ENCODE measurements at places on chromosomes 11 and 22.

- DNase-seq: peak; percentile 75
Measured at GRCh38 chr22:28139961-28140360, 220.9 kb upstream of the PITPNB start.

- peak; percentile 16 for DNase-seq
Measured at GRCh38 chr11:97772705-97773104, 1248.0 kb upstream of the CNTN5 start.

DNA sequence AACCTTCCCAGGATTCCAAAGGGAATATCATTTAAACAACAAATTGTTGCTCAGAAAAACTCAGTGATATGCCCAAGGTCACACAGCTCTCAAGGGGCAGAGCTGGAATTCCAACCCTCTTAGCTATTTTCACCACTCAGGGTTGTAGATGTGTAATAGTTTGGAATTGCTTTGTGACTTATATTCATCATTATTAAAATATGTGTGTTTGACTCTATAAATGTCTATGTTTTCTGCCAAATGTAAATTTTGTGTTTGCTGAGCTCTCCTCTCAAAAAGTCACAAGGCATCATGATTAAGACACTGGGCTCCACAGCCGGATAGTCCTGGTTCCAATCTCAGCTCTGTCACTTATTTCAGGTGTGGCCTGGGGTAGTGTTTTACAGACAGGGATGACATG, 407.3 kb downstream of the TMEM135 start:
- no peak for DNase-seq

DNA sequence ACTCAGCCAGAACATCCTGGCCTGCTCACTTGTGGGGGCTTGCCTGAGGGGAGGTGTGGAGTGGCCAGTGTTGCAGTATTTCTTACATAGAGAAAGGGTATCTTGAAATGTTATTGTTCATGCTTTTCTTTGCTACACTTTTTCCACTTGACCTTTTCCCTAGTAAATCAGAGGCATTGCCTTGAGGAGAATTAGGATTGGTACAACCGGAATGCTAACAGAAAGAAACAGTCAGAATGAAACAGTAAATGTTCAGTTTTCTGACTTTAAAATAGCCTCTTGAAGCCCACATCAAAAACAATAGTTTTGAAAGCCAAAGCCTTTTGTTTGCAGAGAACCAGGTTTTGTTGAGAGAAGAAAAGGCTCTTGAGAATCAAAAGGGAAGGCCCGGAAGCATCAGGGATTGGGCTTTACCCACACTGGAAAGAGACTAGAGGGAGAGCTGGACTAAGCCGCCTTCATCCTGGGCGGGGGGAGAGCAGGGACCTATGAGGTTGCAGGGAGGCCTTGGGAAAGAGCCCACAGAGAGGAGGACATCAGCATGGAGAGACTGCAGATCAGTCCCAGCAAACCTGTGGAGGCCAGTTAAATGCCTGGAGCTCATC, 12.4 kb downstream of the ADM start:
- no peak for DNase-seq

DNA sequence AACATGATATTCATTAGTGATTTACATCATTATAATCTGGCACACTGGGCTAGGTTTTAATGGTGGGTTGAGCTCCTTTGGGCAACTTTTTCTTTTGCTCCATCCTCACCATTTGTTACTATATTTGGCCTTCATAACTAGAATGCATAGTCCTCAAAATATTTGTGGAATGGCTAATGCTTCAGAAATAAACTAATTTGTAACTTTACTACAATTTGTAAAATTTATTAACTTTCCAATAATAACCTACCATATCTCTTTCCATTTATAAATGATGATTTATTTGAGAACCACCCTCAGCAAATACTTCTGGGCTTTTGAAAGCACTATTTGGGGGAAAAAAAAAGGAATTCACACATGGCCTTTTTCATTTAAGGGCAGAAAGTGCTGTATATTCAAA, 79.7 kb downstream of the LARGE2 start:
- no peak for DNase-seq

DNA sequence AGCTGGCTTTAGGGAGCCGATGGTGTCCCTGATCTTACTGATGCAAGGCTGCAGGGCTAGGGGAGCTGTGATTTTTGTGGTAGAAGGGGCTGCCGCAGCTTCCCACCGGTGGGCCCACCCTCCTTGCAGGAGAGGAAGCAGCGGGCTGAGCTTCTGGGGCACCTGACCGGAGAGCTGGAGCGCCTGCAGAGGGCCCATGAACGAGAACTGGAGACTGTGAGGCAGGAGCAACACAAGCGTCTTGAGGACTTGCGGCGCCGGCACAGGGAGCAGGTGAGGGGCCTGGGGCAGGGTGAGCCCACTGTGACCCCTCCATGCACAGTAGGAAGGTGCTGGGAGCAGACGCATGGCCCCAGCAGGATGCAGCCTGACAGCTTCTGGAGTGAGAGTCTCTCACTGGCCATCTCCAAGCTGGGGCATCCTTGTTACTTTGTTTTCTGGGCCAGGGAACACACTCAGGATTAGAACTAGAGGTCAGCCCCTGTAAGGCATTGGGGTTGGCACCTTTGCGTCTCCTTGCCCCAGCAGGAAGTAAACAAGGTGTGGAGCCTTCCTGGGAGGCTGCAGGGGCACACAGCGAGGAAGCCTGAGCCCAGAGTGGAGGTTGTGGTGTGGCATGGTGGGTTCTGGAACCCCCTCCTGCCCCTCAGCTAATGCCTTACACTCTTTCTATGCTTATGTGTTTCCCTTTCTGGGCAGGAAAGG, 66.7 kb downstream of the CEP164 start:
- no peak for DNase-seq

- DNase-seq: no peak
Measured at GRCh38 chr22:48574776-48575617, 1252.7 kb downstream of the BRD1 start.

DNA sequence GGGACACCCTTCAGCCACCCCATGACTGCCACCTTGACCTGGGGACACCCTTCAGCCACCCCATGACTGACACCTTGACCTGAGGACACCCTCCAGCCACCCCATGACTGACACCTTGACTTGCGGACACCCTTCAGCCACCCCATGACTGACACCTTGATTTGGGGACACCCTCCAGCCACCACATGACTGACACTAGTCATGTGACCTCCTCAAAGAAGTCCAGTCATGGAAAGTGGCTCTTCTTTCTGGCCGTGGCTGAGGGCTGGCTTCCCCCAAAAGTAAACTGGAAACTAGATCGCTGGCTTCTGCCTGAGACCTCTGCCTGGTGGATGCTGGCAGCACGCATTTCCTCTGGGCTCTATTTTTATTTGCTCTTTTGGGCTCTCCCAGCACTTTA, 28.4 kb downstream of the ARFGAP2 start:
- no peak for DNase-seq

- DNase-seq: no peak
Measured at GRCh38 chr11:12083380-12083779, 27.0 kb upstream of the MICAL2 start.

DNA sequence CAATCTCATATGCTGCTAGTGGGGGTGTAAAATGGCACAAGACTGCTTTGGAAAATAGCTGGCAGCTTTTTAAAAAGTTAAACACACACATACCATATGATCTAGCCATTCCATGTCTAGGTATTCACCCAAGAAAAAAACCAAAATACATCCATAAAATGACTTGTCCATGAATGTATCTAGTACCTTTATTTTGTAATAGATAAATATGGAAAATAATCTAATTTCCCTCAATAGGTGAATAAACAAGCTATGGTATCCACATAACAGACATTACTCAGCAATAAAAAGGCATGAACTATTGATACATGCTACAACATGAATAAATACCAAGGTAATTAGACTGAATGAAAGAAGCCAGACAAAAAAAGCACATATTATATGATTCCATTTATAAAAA, 22.9 kb downstream of the RNF141 start:
- DNase-seq: no peak

- DNase-seq: peak; percentile 96
Measured at GRCh38 chr11:94876645-94877442, 96.5 kb downstream of the CWC15 start.

DNA sequence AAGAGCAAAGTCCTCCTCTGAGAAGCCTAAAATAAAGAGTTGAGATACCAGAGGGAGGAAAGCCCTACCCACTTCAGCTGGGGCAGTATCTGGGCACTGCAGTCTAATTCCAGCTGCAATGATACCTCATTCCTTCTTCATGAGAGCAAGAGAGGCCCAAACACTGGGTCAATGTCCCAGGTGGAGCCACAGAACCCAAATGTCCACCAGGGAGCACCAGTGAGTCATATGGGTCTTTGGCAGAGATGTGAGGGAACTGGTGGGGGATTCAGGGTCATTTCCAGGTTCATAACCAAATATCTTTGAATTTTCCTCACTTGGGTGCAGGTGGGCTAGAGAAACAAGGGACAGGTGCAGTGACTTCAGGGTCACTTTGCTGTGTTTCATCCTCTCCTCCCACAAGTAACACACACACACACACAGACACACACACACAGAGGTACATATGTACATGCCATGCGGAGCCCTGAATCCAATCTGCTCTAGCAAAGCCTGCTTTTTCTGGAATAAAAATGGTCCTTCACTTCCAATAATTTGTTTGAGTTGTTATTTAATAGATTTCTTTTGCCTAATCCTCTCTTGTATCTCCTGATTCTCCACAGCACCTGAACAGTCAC, 585.4 kb downstream of the SOX6 start:
- DNase-seq: no peak

DNA sequence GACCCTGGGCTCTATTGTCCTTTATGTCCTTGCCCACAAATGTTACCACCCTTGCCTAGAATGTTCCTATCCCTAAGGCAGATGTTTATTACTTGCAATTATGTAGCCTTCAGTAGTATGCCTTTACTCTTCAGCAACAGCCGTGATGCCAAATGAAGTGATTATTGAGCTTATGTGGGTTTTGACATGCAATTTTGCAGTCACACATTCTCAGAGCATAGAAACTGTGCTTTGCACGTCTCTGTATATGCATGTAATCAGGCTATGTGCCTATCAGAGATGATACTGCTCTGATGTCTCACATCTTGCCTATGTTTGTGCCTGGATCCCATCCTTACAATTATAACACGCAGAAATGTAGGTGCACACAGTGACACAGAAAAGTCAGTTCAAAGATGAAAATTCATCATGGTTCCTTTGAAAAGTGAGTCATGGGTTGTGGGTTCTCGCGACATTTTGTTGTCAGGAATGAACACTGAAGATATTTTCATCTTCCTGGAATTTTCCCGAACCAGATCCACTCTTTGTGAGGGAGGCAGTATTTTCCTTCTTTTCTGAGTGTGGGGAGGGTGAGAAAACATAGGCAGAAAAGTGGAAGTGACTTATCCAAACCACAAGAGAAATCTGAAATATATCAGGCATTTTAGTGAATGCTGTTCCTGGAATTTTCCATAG, 81.1 kb downstream of the BMAL1 start:
- no peak for DNase-seq

DNA sequence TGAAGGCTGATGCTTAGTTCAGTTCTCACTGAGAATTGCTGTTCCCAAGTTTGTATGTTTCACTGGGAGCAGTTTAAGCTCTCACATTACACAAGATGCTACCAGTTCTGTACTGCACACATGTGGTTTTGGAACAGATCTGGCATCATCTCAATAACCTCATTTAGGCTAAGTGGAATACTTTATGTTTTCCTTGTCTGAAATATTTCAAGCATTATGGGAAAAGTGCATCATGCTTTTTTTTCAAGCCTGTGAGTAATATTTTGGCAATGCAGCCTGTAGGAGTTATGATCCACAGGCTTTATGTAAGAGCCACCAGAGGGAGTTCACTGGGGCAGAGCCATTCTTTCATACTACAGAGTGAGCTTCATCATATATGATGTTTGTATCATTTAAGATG, 141.5 kb downstream of the OR4C45 start:
- DNase-seq: peak; percentile 4

- DNase-seq: no peak
Measured at GRCh38 chr11:12232160-12232559, 121.8 kb downstream of the MICAL2 start.

- no peak for DNase-seq
Measured at GRCh38 chr11:34585304-34585734, 35.6 kb upstream of the EHF start.

DNA sequence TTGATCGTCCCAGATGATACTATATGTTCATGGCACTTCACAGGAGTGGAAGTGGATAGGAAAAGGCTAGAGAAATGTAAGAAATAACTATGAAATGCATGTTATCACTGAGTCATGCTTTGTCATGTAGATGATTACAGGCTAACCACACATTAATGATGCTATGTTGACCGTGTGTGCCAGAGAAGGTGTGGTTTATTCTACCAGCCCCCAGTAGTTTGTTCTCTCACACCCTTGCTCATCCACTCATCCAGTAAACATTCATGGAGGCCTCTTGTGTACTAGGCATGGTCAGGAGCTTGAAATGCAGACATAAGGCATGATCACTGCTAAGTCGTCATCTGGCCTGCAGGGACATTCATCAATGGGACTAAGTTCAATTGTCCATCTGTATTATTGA, 153.0 kb upstream of the PITPNB start:
- no peak for DNase-seq

- DNase-seq: no peak
Measured at GRCh38 chr11:2748061-2748813, 48.4 kb upstream of the KCNQ1OT1 start.

GRCh38 chr11:45110562-45110961, 35.9 kb upstream of the PRDM11 start:
- DNase-seq: no peak

- DNase-seq: no peak
Measured at GRCh38 chr11:28110821-28111200, 2.6 kb downstream of the METTL15 start.

DNA sequence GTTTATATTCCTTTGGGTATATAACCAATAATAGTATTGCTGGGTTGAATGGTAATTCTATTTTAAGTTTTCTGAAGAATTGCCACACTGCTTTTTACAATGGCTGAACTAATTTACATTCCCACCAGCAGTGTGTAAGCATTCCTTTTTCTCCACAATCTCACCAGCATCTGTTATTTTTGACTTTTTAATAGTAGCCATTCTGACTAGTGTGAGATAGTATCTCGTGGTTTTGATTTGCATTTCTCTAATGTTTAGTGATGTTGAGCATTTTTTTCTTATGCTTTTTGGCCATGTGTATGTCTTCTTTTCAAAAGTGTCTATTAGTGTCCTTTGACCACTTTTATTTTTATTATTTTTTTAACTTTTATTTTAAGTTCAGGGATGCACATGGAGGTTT, 275.3 kb downstream of the METTL15 start:
- DNase-seq: no peak

- no peak for DNase-seq
Measured at GRCh38 chr11:19595499-19595839, 117.2 kb upstream of the NAV2 start.

- DNase-seq: no peak
Measured at GRCh38 chr22:38220163-38220562, 18.4 kb downstream of the MAFF start.

DNA sequence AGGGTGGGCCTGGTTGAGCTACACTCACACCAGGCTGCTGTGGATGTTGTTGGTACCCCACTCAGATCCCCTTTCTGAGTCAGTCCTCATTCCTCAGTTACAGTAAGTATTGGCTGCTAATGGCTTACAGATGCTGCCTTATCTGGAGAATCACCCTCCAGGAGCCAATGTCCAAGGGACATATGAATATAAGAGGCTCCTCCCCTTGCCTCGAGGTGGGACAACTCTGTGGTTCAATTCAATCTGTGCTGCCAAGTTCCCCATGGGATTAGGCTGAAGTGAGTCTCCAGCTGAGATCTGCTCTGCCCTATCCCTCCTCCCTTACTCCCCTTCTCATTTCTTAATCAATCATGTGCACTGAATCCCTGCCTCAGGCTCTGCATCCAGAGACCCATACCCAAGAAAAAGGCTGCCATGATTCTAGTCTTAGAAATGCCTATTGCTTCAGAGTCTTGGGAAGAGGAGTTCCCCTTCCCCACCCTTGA, 168.8 kb upstream of the SYT13 start:
- DNase-seq: no peak

GRCh38 chr11:69377029-69377952, 83.3 kb downstream of the MYEOV start:
- no peak for DNase-seq

Measured in skeletal muscle cell (primary cell).